ENCODE measurements at places on chromosomes 1 and 21.
A peak's percentile ranks its signal among the peaks of the same experiment; 100 is the strongest.

GRCh38 chr1:161420763-161421455, 53.2 kb upstream of the CFAP126 start:
- no peak for DNase-seq

- DNase-seq: no peak
Observed at GRCh38 chr1:64240206-64240605, 36.8 kb downstream of the UBE2U start.

DNA sequence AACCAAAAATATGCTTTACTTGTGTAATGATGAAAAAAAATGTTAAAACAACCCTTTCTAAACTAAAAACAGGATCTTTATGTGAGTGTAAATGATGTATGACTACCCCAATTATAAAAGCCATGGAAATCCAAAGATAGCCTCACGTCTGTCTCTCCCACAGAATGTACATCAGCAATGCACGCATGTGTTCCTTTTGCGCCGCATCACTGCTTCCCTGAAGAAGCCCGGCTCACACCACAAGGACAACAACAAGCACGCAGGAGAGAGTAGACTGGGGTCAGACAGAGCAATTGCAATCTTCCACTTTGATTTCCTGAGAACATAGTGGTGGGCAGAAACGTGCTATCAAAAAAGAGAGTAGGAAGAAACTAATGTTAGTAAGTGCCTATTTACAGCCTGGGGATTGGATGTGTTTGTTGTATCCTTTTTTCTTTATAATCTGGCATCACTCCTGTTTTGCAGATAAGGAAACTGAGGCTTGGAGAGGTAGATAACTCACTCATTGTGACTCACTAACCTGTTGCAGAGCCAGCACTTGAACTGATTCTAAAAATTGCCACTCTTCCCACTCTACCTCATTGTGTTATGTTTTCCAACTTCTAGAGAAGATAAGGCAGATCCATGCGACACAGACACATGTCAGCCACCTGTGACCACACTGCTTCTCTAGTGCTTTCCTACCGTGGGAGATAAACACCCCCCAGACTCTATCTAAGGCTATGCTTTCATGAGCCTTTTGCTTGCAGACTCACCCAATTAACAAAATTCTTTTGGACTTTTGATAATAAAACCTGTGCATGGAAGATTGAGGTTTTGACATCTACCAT, 60.1 kb downstream of the MAP10 start:
- no peak for DNase-seq

GRCh38 chr1:244896550-244896949, 32.2 kb upstream of the HNRNPU start:
- no peak for DNase-seq

- no peak for DNase-seq
Observed at GRCh38 chr1:48936436-48936835, 159.7 kb upstream of the BEND5 start.

DNA sequence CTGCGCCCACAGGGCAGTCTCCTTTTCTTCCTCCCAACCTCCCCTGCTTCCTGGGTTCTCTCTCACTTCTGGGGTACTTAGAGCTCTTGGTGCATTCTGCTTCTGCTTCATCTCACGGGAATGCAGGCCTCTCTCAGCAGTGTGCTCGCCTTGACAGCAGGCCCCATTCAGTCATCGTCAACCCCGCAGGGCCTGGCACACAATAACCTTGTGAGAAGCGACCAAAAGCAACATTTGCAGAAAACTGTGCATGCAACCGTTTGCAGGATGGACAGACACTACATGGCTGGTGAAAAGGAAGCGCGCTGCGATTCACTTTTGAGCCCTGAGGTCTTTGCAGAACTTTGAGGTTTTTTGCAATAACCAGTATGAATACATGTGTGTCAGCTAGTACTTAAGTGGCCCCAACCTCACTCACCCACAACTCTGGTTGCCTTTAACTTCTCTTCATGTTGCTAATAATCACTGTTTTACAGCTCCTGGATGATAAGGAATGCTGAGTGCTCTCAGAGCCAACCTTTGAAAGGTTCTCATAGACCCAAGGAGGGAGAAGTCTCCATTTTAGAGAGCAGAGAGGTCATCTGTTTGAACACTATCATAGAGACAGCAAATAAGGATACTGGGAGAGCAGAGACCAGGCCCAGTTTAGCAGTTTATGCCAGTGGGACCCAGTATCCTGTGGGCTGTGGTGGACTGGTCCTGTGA, 2.5 kb upstream of the CD160 start:
- DNase-seq: no peak

- no peak for DNase-seq
Observed at GRCh38 chr21:31286621-31287020, 57.4 kb downstream of the TIAM1 start.

GRCh38 chr1:53627031-53627430, 111.9 kb downstream of the GLIS1 start:
- no peak for DNase-seq

DNA sequence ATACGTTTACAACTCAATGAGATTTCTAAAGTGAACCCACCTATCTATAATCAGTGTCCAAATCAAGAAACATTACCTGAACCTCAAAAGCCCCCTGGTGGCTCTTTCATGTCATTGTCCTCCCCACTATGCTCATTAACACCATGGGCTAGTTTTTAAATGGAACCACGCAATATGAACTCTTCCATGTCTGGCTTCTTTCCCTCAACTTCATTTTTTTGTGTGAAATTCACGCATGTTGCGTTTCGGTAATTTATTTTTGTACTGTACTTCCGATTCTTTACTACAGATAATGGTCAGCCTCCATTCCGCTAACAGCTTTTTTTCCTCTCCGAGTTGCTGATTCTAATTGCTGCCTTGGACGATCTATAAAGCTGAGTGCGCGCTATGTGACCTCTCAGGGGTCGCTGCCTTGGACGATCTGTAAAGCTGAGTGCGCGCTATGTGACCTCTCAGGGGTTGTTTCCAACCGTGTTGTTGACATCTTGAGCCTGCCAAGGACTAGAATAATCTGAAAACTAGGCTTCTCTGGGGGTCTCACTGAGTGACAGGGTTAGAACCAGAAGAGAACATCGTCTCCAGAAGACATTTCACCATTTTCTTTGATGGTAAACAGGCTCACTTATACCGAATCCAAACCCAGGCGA, 1.1 kb upstream of the CACYBP start:
- peak; percentile 7 for DNase-seq

- DNase-seq: no peak
Observed at GRCh38 chr21:27813750-27814149, 846.9 kb upstream of the ADAMTS5 start.

GRCh38 chr1:22959545-22960360, 12.9 kb downstream of the LACTBL1 start:
- DNase-seq: no peak

- no peak for DNase-seq
Observed at GRCh38 chr1:71565831-71566230, 485.0 kb upstream of the ZRANB2 start.

DNA sequence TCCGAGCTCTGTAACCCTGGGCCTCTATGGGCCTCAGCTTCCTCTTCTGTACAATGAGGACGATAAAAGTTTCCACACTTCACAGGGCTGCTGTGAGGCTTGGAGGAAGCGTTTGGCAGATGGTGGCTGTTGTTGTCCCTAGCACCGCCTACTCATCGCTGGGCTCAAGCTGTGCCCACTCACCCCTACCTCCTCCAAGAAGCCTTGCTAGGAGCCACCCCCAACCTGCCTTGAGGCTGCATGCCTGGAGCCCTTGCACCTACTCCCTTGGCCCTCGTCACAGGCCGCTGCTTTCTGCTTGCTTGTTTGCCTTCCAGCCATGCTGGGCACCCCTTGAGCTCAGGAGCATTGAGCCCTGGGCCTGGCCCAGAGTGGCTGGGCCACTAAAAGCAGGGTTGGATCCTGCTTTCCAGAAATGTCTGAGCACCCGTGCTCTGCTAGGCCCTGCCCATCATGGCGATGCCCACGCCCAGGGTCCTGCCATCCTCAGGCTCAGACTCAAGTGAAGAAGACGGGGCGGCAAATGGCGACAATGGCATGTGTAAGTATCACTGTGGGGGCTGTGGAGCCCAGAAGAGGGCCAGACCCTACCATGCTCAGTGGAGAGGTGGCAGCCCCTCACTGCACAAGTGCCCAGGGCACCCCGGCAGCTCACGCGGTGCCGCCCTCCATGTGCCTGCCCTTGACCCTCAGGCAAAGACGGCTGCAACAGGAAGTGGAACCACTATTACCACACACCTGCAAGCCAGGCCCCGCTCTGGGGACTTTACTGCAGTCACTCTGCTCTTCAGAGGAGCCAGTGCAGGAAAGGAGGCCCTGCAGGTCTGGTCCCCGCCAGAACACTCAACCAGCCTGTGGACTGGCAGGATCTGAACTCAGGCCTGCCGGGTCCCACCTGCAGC, 9.5 kb downstream of the SH3BGRL3 start:
- no peak for DNase-seq

DNA sequence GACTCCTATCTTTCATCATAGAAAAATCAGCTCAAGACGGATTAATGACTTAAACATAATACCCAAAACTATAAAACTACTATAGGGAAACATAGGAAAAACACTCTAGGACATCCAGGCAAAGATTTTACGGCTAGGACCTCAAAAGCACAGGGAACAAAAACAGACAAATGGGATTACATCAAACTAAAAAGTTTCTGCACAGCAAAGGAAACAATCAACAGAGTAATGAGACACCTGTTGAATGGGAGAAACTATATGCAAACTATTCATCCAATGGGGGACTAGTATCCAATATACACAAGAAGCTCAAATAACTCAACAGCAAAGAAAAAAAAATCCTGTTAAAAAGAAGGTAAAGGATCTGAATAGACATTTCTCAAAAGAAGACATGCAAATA, 18.6 kb downstream of the NSL1 start:
- DNase-seq: no peak

DNA sequence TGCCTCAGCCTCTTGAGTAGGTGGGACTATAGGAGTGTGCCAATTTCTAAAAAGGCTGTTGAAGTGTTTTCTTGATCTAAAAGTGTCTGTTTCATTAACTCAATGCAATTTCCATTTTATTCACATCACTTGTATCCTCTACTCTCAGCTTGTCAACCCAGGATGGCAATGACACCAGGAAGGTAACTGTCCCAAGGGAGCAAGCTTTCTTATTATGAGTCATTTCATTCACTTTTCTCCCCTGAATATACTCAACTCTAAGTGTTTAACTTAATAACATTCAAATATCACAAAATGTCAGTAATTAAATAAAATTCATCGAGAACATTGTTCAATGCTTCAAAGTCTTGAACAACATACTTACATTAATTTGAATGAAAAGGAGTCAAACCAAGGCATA, 22.9 kb upstream of the GFI1 start:
- DNase-seq: no peak

- DNase-seq: no peak
Observed at GRCh38 chr1:112927462-112927990, 28.5 kb downstream of the SLC16A1 start.

GRCh38 chr1:94871031-94871430, 50.9 kb downstream of the SLC44A3 start:
- no peak for DNase-seq

- no peak for DNase-seq
Observed at GRCh38 chr1:116262207-116262994, 110.6 kb upstream of the ATP1A1 start.

DNA sequence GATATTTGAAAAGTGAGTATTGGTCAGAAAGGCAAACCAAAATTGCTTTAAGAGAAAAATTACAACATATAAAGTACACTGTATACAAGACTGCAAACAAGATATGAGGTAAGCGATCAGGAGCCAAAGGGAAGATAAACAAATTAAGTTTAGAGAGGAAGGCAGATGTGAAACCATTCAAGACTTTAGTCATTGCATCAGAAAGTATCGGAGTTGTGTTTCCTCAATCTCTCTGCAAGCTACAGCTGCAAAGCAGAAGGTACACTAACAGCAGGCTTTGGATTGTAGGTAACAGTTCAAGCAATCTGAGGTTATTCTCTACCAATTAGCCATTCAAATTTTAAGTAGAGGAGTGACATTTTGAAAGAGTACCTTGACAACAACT, 21.3 kb upstream of the TLCD4 start:
- no peak for DNase-seq

GRCh38 chr21:44681861-44682579, at the start of gene KRTAP12-1:
Gene KRTAP12-1 (minus strand): TSS chr21:44682163. CDS start chr21:44682123, 40 bp downstream.
- DNase-seq: no peak

GRCh38 chr1:159851407-159851806, 11.1 kb downstream of the VSIG8 start:
- DNase-seq: no peak

- DNase-seq: no peak
Observed at GRCh38 chr1:32892368-32893197, 6.3 kb downstream of the HPCA start.

DNA sequence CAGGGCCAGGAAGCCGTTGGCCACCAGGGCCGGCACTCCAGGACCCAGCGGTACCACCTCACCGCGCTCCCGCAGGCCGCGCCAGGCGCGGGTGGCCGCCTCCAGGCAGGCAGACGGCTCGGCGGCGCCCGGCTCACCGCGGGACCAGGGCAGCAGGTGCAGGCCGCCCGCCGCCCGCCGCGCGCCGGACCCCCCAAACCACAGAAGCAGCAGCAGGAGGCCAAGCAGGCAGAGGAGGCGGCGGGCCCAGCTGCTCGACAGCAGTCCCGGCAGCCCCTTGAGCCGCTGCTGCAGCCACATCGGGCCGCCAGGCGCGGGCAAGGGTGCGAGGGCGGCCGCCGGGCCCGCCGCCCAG, 312 bp downstream of the KIAA2013 start:
- no peak for DNase-seq

- DNase-seq: no peak
Observed at GRCh38 chr1:201319631-201320030, 36.3 kb downstream of the PKP1 start.

- DNase-seq: no peak
Observed at GRCh38 chr1:46452931-46453325, 36.7 kb upstream of the DMBX1 start.

GRCh38 chr1:18178111-18178510, 70.5 kb downstream of the IGSF21 start:
- DNase-seq: no peak

GRCh38 chr1:43152866-43153265, 19.2 kb downstream of the EBNA1BP2 start:
- no peak for DNase-seq

- no peak for DNase-seq
Observed at GRCh38 chr1:220235462-220235861, 36.8 kb downstream of the RAB3GAP2 start.

DNA sequence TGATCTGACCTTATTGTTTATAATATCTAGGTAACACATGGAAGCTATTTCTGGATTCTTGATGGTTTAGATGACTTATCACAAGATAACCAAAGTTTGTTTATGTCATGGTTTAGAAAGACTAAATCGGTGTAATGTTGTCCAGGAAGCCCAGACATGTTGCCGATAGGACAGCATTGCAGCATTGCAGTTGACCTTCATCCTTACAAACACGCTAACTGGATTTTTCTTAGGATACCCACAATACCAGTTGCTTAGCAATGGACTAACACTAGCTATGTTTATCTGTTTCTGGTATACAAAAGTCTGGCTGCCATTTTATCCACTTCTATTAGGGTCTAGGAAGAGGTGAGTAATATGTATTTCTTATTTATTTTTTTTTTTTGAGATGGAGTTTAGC, 11.7 kb upstream of the DPH5 start:
- no peak for DNase-seq

GRCh38 chr1:203163891-203164635, 11.6 kb downstream of the MYBPH start:
- DNase-seq: no peak

- DNase-seq: no peak
Observed at GRCh38 chr1:71918630-71919029, 363.7 kb downstream of the NEGR1 start.

GRCh38 chr1:31296486-31297276, at the start of the genes SNRNP40 and ZCCHC17:
Gene SNRNP40 (minus strand): TSS chr1:31296788. CDS start chr1:31296751, 37 bp downstream.
Gene ZCCHC17 (plus strand): TSS chr1:31297032. CDS start chr1:31310099, 13,067 bp downstream.
- DNase-seq: peak; percentile 79

All from stimulated activated CD8-positive, alpha-beta memory T cell treated with anti-CD3 and anti-CD28 coated beads, Interleukin-7, amount 100 ng/mL, for 1 hour (primary cell).